NCI-H1436 treated with DMSO at 0.1 percent for 48 hours (cell line): ENCODE measurements at places on chromosomes 2 and 18.

DNA sequence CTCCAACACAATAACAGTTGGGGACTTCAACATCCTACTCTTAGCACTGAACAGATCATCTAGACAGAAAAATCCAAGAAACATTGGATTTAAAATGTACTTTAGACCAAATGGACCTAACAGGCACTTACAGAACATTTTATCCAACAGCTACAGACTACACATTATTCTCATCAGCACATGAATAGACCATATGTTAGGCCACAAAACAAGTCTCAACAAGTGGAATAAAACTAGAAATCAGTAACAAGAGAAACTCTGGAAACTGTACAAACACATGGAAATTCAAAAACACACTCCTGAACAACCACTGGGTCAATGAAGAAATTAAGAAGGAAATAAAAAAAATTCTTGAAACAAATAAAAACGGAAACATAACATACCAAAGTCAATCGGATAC, 117.5 kb downstream of the ACVR1 start:
- no peak for DNase-seq

DNA sequence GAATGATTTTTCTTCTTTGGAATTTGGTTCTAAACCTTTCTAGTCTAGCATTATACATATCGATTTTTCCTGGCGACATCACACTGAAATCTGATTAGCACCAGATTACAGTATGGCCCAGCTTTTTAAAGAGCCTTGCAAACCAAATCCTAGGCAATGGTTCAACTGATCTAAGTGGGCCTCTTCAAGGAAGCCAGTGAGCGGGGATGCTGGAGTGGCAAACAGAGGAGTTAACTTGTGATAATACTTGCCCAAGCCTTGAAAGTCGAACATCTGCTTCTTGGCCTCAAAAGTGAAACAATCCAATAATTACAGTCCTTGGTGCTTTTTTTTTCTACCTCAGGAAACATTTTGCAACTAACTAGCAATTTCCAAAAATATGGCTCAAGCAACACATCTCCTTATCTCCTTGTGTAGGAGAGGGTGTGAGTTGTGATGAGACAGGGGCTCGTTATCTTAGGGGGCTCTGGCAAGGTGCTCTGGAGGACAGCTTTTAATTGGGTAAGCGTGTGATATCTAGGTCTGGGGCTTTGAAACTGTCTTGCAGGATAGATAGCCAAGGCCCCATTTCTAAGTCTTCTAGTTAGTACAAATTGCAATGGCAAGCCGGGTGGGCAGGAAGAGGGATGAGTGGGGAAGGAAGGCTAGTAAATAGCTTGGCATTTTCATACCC, 240.2 kb upstream of the CCDC68 start:
- DNase-seq = no peak

GRCh38 chr2:84865181-84865783, 15.6 kb downstream of the TRABD2A start:
- no peak for DNase-seq

DNA sequence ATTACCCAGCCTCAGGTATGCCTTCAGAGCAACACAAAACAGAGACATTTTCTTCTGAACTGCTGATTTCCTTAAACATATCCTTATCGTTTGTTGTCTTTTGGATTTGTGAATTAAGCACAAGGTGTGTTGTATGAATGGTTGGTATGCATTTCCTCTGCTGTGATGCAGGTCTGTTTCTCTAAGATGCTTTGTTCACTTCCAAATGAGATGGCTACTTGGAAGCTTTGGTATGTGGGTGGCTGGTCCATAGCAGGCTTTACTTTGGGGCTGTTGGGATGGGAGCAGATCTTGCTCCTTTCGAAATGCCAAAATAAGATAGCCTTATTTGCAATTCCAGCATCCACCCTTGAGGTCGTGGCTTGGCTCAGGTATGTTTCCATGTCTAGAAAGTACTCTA, 257.2 kb downstream of the INSIG2 start:
- no peak for DNase-seq

DNA sequence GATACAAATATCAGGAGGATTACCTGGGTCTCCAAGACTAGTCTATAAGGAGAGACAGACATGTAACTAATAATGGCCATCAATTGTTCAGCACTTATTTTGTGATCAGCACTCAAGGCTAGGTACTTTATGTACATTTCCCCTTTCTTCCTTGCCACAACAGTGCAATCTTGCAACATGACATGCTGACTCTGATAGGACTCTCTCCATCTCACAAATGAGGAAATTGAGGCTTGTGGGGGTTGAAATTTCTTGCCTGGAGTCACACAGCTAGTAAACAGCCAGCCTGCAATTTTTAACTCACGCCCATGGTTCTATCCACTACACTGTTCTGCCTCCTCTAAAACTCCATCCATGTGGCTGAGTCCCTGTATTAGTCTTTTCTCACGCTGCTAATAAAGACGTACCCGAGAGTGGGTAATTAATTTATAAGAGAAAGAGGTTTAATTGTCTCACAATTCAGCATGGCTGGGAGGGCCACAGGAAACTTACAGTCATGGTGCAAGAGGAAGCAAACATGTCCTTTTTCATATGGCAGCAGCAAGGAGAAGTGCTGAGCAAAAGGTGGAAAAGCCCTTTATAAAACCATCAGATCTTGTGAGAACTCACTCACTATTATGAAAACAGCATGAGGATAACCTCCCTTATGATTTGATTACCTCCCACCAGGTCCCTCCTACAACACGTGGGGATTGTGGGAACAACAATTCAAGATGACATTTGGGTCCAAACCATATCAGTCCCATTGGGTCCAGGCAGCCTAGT, 302.4 kb downstream of the PLCL1 start:
- no peak for DNase-seq

DNA sequence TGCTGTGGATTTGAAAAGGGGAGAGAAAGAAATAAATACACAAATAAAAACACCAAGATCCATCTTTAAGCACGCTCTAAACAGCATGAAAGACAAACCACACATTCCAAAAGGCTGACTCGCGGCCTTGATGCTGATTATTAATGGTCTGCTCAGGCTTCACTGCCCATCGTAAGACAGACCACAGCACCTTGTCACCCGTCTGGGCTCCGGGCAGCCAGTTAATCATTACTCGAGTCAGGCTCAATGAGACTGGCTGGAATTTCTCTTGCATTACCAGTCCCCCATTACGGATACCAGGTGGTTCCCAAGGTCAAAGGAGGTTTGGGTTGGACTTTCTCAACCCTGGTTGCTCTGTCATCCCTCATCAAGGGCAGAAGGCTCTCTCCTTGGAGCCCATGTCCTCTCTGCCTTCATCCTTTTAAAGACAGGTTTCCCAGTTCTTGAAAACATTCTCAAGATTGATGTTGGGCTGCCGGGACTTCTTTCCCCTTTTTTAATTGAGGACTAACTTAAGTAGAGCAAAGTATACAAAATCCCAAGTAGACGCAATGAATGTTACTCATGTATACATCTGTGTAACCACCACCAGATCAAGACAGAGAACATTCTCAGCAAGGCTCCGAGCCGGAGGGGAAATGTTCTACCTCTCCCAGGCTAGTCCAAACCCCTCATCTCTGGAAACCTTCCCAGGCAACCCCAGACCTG, 8.1 kb downstream of the SMAD7 start:
- DNase-seq = no peak

- no peak for DNase-seq
Measured at GRCh38 chr2:78592491-78592890, 433.0 kb upstream of the REG3G start.

DNA sequence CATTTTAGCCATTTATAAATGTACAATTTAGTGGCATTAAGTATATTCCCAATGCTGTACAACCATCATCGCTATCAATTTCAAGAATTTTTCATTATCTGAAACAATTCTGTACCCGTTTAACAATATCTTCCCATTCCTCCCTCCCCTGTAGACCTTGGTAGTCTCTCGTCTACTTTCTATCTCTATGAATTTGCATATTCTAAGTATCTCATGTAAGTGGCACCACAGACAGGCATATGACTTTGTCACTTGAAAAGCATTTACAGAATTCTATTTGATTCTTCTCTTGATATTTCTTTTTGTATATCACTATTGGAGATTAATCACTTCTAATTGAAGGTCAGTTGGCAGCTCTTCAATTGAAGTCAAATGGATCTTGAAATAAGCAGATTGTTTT, 48.0 kb downstream of the CCDC138 start:
- no peak for DNase-seq

- DNase-seq = no peak
Measured at GRCh38 chr18:74115046-74115445, 32.6 kb downstream of the FBXO15 start.

GRCh38 chr2:152548111-152548875, 169.0 kb downstream of the PRPF40A start:
- peak; percentile 31 for DNase-seq

- no peak for DNase-seq
Measured at GRCh38 chr2:207108440-207108839, 57.3 kb downstream of the KLF7 start.

- no peak for DNase-seq
Measured at GRCh38 chr2:28286678-28287077, 106.0 kb upstream of the FOSL2 start.

DNA sequence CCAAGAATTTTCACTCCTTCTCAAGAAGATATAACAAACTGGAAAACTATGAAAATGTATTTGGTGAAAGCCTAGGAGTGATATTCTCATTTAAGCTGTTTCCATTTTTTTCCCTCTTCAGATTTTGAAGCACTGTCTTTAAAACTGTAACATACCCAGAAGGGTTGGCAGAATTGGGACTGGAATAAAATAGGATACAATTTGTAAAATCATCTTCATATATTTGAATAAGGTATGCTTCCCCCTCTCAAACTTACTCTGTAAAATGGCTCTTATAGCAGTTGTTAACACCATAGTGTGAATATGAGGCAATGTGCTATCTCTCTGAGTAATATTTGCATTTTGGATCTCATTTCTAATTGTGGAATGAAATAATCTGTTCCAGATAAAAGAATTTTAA, 676.4 kb downstream of the ARHGAP15 start:
- no peak for DNase-seq

DNA sequence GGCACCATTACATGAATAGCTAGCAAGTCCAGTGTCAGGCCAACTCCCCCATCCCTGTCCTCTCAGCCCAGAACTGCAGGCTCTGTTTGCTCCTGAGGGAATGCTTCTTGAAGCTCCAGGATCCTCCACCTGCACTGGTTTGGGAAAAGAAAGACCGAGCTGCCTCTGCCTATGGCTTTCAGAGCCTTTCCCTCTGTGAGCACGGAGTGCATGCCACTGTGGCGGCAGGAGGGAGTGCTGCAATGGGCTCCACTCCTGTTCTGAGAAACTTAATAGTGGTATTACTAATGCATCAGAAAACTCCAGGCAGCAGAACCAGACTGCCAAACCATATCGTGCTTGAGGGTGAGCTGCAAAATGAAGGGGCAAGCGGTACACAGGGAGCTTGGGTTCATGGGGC, 271.8 kb downstream of the SRBD1 start:
- DNase-seq = no peak

DNA sequence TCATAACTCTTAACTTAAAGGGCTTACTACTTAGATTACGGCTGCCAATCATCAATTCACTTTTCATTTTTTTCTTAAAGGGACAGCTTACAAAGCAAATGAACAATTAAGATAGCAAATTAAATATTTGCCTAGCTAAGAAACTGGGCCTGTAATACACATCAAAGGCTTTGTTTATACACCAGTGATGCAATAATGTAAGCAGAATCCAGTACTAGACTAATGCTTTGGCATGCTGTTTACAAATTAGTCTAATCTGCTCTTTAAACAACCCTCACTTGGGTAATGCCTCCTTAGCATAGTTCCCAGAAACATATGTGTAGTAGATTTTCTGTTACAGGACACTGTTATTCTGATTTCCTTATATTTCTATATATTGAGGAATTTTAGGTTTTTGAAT, 105.8 kb downstream of the ARHGAP28 start:
- no peak for DNase-seq

DNA sequence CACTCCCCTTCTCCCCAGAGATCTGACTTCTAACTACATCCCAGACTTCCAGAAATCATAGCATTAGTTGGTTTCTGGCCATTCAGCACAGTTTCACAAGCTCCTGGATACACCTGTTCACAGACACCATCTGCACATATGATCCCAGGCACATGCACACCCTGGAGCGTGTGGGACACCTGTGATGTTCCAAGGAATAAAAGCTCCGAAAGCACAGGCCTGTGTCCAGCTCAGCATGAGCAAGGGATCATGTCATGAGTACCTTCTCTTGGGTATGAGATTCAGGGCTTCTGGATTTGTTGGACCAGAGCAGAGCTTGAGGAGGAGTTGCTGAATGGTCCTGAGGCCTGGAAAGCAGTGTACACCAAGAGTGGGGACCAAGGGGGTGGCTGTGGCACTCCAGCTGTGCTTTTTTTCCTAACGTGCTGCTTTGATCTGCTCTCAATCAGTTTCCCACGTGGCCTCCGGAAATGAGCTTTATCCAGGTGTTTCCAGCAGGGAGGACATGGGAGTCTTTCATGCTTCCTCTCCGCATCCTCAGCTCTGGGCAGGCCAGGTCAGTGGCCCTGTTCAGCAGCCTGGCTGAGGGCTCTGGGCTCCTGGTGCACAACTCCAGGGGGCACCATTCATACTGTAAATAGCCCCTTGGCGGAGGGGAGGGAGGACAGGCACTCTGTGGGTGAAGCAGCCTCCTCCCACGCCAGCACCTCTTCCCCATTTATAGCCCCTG, 1.8 kb downstream of the DYSF start:
- no peak for DNase-seq

GRCh38 chr18:22349317-22349898, 68.3 kb downstream of the CTAGE1 start:
- DNase-seq = no peak

DNA sequence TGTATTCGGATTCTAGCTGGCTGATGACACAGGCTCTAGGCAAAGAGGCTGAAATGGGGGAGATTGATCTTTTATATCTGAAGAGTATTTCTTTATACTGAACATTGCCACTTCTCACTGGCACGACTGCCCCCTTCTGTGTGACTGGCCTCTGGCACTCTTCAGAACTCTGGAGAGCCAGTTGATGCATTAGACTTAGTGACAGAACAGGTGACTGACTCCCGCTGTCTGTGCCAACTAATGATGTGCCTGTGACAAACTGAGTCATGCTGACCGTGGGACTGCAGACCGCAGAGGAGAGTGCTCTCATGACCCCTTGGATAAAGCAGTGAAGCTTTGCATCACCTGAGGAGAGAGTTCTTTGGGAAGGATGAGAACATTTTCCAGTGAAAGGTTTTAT, 14.4 kb downstream of the MGAT5 start:
- DNase-seq = no peak

GRCh38 chr2:181573140-181573736, 83.7 kb downstream of the CERKL start:
- DNase-seq = peak; percentile 44

GRCh38 chr2:166519391-166519962, 25.4 kb upstream of the SCN7A start:
- DNase-seq = no peak
